ENCODE measurements at places on chromosomes 1 and 21.

- DNase-seq = no peak
Measured at GRCh38 chr1:239587066-239587465, 200.7 kb downstream of the CHRM3 start.

DNA sequence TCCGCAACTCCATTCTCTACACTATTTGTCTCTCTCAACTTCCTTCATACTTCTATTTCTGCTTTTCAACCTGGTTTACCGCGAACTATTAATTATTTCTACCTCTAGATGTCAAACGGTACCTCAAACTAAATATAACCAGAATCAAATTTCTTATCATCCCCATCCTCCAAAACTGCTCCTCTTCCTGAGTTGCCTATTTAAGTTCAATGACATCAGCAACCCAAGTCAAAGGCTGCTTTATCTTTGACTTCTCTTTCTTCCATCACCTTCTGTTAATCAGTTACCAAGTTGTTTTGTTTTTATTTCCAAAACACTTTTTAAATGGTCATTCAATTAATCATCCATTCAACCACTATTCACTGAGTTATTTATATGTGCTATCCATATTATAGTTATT lies 171.9 kb downstream of the COL24A1 start:
- no peak for DNase-seq

DNA sequence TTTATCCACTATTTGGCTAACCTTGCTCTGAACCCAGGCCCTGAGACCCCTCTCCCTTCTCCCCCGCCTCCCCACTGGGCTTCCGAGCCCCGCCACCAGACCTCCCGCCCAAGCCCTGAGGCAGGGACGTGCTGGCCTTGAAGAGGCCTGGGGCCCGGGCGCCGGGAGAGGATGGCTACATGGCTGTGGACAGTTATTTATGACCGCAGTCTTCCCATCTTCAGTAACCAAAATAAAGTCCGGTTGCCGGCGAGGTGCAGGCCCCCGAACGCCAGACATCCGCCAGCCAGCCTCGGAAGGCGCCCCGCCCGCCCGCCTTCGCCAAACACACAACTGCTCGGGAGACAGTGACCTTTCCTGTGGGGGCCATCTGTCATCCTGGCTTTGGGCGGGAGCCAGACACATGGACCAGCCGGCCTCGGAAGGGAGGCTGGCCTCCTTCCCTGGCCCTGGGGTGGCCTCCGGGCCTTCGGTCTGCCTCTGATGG lies 69.0 kb downstream of the DHRS3 start:
- DNase-seq = no peak

DNA sequence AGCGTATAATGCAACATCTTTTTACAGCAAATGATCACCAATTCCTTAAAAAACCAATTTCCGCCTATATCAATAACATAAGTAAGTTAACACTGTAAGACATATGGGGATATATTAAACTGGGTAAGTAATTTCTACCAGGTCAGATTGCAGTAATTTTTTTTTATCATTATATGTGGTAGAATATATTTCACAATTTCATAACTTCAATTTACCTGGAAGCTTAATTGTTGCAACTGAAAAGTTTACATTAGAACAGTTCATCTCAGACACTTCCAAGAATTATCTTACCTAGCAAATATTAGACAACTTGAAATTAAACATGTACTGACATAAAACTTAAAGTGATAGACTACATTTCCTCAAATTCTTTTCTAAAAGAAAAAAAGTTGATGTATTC lies 51.9 kb upstream of the ASPM start:
- DNase-seq = no peak

DNA sequence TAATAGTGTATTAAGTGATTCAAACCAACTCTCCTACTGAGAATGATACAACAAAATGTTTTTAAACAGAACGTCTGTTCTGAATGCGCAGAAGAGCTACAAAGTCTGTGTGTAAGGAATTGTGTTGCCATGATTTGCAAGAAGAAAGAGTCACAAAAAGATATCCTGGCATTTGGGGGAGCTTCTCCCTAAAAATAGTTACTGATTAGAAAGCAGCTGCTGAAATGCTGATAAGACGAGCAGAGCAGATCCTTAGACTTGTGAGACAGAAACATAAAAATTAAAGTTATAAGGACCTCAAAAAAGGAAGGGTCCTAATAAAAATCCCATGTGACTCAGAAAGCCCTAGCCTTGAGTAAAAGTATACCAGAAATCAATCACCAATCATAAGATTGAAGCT lies 54.9 kb upstream of the CRB1 start:
- DNase-seq = no peak

- DNase-seq = no peak
Measured at GRCh38 chr1:234719454-234720251, 109.7 kb upstream of the IRF2BP2 start.

DNA sequence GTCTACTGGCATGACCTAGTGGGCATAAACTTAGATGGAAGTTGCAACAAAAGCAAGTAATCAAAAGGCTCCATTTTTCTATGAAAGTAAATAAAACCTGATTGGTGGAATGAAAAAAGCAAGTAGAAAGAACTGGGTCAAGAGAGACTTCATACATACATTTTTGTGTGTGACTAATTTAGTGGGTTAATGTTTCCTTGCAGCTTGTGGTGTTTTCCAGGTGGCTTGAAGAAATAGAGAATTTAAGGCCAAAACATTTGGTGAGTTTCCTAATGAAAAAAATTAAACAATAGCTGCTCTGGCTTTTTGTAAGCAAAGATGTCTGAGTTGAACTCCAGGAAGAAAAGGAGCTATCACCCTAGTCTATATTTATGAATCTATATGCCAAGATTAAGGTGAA lies 71.0 kb downstream of the ZC3H11B start:
- DNase-seq = no peak

- DNase-seq = peak; percentile 75
Measured at GRCh38 chr1:6603915-6604558, 1.4 kb upstream of the KLHL21 start.

DNA sequence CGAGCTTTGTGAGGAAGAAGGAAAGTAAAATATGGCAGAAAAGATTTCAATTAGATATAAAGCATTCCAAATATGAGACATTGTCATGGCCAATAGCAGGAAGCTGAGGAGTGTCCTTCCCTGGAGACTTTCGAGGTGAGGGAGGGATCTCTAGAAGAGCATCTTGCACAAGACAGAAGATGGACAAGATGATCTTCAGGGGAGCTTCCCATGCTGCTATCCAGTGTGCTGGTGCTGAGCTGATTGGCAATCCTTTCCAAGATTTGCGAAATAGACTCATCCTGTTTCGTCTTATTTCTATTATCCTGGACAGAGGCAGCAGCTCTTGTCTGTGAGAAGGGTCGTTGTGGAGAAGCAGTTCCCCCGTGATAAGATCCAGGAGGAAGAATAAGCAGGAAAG lies 342.0 kb upstream of the CAMK1G start:
- no peak for DNase-seq

- DNase-seq = no peak
Measured at GRCh38 chr1:3759796-3760195, 7.5 kb downstream of the CCDC27 start.

DNA sequence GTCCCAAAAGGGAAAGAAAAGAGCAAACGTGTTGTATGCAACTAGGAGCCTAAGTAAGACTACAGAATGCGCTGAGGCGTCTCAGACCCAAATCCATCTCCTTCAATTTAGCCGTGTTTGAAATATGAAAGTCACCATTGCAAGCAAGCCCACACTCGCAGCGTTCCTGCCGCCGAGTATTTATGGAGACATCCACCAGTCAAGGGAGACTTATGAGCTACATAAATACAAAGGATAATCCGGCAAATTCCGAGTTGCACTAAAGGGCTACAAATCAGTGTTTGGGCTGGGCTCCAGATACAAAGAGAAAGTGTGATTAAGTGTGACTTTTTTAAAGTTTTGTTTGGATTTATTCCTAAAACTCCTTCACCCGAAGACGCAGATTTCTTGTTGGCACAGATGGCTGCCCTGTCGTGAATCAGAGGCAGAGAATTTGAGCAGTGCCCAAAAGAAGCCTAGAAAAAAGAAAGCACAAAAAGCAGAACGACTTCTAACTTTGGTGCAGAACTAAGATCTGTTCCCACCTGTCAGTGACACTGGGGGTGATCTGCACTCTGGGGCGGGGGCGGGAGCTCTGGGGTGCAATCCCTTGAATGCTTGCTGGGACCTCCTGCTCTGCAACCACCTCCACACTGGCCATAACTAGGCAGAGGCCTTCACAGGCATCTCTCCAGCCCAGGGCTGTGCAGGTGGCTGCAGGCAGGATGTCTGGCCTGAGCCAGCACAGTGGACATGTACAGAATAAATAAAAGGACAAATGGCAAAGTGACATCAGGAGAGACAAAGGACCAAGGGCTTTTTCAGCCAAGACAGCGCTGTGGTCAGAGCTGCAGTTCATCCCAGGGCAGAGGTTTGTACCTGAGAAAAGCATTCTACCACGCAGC lies 489.7 kb downstream of the NPHP4 start:
- no peak for DNase-seq

DNA sequence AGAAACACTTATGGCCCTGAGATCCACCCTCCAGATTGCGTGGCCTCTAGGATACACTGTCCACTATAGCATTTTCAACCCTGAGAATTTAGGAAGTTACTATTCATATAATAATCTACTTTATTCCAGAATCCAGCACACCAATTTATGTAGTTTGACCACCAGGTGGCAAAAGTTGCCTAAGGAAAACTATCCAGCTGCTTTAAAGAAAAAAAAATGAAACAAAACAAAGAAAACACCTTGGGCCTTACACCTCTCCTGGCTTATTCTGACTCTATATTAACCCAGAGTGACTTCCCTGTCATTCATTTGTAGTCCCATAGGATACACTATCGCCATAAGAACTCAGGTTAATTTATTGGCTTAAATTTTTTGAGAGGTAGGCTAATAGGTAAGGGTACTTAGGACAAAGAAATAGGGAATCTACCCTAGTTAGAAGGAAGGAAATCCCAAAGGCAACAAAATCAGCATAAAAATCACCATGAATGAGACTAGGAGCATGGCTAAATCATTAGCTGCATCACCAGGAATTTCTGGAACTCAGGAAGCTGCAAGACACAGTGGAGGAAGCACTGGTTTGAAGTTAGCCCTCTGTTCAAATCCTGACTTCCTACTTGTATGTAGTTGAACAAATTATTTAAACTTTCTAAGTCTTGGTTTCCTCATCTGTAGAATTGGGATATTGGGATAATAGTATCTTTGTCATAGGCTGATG lies 107.5 kb downstream of the SPAG17 start:
- DNase-seq = no peak

- peak; percentile 11 for DNase-seq
Measured at GRCh38 chr1:54609301-54609921, 13.9 kb downstream of the FAM151A start.

- no peak for DNase-seq
Measured at GRCh38 chr1:9590201-9590600, 1.5 kb downstream of the TMEM201 start.

- no peak for DNase-seq
Measured at GRCh38 chr1:241063276-241063675, 293.7 kb downstream of the RGS7 start.

- DNase-seq = no peak
Measured at GRCh38 chr1:219952361-219952760, 24.0 kb upstream of the SLC30A10 start.

GRCh38 chr1:48196237-48196636 lies 26.3 kb upstream of the SLC5A9 start:
- no peak for DNase-seq

DNA sequence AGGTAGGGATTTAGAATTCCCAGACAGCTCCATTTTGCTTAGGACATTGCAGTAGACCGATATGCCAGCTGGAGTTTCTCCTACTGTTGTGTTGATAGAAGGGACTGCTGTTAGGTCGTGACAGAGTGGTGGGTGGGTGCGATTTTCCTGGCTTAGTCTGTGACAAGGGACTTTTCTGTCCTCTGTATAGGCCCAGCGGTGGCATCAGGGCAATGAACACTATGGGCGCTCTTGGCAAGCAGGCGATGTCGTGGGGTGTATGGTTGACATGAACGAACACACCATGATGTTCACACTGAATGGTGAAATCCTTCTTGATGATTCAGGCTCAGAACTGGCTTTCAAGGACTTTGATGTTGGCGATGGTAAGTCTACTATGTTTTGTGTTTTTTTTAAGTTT lies 321.8 kb downstream of the ZP4 start:
- DNase-seq = no peak

- DNase-seq = peak; percentile 49
Measured at GRCh38 chr1:19665496-19666465, 1.1 kb downstream of the HTR6 start.

DNA sequence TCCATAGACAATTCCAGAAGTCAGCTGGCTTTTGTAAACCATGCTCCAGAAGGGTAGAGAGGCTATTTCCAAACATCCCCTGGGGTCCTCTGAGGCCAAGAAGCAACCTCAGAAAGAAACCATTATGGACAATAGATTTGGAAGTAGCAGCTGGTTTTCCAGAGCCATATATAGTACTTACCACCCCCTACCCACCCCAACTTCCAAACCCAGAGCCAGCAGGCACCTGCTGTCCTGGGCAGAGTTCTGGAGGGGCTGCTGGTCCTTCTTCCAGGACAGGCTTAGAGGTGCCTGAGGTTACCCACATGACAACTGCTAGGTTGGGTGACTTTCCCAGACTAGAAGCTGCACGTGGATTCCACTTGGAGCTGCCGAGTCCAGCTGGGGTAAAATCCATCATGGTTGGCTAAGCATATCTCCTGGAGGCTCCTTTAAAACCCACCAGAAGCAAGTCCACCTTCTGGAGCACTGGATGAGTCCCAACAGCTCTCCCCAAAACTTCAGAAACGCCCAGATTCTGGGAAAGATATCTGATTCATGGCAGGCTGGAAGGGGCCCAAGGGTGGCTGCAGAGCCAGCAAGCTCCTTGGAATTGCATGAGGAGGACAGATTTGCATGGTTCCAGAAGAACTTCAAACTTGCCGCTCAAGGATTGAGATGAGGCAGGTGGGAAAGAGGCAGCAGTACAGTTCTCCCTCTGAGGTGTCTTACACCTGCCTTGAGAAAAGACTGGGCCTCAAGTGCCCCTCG lies 5.8 kb downstream of the MYCL start:
- no peak for DNase-seq

DNA sequence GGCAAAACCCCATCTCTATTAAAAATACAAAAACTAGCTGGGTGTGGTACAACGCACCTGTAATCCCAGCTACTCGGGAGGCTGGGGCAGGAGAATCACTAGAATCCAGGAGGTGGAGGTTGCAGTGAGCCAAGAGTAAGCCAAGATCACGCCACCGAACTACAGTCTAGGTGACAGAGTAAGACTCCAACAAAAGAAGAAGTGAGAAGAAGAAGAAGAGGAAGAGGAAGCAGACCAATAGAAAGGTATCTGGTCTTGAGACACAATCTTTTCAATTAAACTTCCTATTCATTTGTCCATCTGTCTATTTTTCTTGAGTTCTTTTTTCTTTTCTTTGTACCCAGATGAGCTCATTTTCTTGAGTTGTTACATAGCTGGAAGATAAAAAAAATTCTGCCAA lies 55.7 kb upstream of the ACADM start:
- DNase-seq = no peak

GRCh38 chr1:11948822-11949458 lies 14.4 kb downstream of the PLOD1 start:
- no peak for DNase-seq

GRCh38 chr1:25356441-25356840 lies 18.3 kb downstream of the TMEM50A start:
- DNase-seq = no peak
